H9 (cell line): ENCODE measurements at places on chromosomes 1 and 21. TPM values are rescaled to one million over a fixed set of nuclear protein-coding genes. Genes with fewer than 3 reads are reported as not detected.

DNA sequence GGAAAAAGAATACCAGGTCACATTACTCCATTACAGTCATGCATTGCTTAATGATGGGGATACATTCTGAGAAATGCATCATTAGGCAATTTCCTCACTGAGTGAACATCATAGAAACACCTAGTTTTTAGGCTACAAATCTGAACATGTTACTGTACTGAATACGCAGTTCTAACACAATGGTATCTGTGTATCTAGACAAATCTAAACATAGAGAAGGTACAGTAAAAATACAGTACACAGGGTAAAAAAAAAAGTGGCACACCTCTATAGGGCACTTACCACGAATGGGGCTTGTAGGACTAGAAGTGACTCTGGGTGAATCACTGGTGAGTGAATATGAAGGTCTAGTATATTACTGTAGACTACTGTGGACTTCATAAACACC, 115.7 kb downstream of the AKT3 start:
- DNase-seq = no peak

- no peak for DNase-seq
Observed at GRCh38 chr1:240666568-240667198, 54.7 kb upstream of the GREM2 start.

DNA sequence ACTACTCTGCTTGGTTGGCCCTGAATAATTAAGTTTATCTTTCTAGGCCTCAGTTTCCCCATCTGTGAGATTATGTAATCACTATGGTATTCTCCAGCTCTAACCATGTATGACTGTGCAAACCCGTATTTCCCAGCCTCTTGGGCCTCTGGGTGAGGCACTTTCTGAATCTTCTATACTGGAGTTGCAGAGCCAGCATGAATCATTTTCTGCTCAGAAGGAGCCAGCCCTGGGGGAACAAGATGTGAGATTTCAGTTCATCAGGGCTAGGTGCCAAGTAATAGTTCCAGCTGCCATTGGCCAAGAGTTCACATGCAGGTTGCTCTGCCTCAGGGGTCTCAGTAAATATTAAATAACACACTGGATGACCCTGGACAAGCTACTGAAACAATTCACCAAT, 47.7 kb upstream of the USP24 start:
- DNase-seq = no peak

GRCh38 chr1:207407655-207408260, 46.4 kb upstream of the CR2 start:
- DNase-seq = no peak

The OR2L2 gene
- total RNA-seq = 0.11 TPM in 1 of 2 replicates, not detected in the other

The TRNP1 gene
- total RNA-seq = 38.4 and 39.0 TPM in 2 replicates
